ENCODE measurements at places on chromosomes 13 and 19.

- no peak for DNase-seq
Observed at GRCh38 chr19:16882146-16882545, 6.7 kb upstream of the F2RL3 start.

GRCh38 chr13:48838193-48838973 is 137.3 kb upstream of the FNDC3A start:
- DNase-seq = no peak

DNA sequence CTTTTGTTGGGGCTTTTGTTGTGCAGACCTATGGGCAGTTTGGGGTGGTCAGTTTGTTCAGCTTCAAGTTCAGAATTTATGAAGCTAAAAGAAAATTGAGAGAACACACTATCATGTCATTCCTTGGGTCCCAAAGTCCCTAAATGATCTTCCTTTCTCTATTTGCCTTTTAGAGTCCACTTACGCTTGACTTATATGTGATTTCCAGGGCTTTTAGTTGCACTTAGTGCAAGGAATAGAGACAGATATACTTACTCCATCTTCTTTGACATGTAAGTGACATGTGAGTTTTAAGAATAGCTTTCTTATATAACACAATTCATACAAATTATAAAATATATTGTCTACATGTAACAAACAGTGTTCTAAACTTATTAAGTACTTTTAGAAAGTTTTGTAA is 660.1 kb upstream of the SLITRK1 start:
- DNase-seq = no peak

GRCh38 chr13:89212186-89212585 is 1541.0 kb downstream of the SLITRK5 start:
- DNase-seq = no peak

GRCh38 chr19:16368385-16369305 is 44.0 kb downstream of the KLF2 start:
- no peak for DNase-seq

DNA sequence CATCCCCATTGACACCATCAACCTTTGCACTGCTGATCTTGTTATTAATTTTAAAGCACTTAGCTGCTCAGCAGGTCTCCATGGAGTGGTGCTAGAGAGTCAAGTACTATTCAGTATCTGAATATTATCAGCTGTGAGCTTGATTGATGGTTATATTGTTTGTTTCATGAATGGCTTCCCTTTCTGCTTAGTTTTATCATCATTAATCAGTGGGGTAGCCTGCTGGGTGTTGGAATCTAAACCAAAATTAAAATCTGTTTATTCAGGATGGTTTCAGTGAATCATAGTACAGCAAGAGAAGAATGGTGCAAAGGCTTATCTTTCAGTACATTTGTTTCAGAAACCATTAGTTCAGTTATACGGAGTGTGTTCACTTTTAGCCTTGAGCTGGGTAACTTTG is 42.5 kb upstream of the SCEL start:
- DNase-seq = peak; percentile 14

DNA sequence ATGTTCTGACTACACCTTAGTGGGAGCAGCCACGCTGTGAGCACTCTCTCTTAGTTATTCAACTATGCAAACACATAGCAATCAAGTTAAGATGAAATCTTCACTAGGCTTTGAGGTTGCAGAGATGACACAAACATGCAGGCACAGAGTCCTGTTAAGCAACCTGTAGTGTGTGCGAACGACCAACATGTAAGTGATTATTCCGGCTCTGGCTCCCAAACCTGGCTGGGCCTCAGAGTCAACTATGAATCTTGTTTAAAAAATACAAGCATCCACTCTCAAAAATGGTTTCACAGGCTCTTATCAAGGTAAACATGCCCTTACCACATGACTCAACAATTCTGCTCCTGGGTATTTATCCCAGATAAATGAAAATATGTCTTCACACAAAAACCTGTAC is 91.4 kb downstream of the IRS2 start:
- DNase-seq = no peak

DNA sequence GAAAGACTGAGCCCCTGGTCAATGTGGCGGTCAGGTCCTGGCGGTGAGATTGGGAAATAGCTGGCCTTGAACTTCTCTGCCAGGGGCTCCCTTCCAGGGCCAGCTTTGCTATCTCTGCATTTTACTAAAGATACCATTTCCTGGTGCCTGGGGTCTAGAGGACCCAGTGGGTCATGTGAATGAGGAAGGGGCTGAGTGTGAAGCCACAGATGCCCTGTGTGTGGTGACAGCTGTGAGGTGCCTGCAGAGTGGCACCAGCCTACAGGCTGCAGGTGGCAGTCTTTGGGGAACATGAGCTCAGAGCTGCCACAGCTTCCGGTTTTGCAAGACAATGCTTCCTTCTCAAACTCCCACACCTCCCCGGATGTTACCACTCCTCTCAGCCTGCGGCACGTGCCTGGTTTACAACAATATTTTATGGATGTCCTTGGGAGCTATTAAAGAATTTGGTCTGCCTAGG is 5.2 kb upstream of the MLNR start:
- no peak for DNase-seq

GRCh38 chr13:72820898-72821279 is 39.0 kb downstream of the PIBF1 start:
- DNase-seq = no peak

GRCh38 chr13:40175639-40176038 is 490.8 kb downstream of the FOXO1 start:
- DNase-seq = no peak

DNA sequence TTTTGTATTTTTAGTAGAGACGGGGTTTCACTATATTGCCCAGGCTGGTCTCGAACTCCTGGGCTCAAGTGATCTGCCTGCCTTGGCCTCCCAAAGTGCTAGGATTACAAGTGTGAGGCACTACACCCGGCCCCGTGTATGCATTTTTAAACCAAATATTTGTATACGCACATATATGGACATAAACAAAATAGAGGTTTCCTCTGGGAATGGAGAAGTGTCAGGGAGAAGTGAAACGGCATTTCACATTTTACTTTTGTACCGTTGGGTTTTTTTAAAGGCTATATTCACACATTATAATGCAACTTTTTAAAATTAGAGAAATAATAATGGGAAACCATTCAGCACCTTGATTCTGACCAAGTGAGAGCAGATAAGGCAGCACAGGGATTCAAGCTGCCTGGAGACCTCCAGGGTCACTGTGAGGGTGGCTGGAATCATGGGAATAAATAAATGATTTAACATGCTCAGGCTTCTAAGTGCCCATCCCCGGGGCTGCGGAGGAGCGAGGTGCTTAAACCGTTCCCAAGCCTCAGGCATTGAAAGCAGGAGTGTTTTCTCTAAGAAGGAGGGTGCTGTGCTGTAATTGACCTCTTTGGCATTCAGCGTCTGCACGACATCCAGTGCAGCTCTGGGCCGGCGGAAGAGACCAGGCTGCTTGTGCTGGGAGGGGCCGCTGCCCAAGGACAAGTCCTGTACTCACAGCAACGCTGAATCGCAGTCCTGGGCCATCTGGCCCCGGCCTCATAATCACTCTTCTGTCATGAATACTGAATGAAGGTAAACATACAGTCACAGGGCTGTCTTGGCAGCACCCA is 24.7 kb downstream of the GPR42 start:
- no peak for DNase-seq

GRCh38 chr19:6228551-6229215 is 51.1 kb downstream of the MLLT1 start:
- no peak for DNase-seq

GRCh38 chr13:28872427-28873176 is 52.5 kb downstream of the MTUS2 start:
- no peak for DNase-seq

DNA sequence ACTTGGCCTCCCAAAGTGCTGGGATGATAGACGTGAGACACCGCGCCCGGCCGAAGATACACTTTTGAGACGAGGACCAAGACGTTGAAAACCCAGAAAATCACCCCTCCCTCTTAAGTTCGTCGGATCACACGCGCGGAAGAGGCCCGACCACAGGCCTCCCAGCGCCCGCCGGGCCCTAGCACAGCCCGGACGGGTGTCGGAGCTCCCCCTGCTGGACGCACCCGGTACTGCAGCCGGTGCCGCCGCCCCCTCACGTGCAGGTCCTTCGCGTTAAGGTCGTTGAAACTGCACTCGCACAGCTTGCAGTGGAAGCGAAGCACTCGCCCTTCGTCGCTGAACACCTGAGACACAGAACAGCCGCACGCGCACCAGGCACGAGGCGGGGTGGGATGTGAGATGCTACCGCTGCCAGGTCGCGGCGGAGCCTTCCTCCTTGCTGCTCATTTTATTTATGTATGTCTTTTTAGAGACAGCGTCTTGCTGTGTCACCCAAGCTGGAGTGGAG is 35.7 kb upstream of the MATK start:
- DNase-seq = peak; percentile 30

DNA sequence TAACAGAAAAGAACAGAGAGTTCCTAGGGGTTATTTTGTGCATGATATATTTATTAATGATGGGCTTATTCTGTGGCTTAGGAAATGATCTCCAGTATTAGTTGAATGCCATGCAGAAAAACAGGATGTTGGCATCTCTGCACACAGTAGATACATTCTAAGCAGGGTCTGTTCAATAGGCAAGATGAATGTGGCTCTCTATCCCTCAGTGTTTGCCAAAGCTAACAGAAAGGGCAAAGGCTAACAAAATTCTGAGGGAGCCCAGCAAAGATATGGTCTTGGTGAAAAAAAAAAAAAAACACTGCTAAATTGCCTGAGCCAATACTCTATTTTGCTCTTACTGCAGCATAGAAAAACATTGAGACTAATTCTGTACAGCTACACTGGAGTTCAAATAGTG is 1095.8 kb downstream of the UQCRFS1 start:
- DNase-seq = no peak

DNA sequence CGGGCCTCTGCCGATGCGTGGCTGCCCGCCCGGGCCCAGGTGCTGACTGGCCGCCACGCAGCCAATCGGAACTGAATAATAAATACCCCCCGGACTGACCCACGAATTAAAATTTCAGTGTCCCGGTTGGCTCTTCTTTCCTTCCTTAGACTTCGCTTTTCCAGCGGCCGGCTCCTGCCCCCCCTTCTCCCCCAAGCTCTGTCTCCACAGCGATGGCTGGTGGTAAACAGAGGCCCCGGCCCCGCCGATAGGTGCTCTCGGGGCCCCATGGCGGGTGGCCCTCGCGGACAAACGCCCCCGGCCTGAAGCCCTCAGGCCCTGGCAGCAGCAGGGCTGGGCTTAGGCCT is 2.6 kb downstream of the ZBTB7A start:
- DNase-seq = peak; percentile 31

DNA sequence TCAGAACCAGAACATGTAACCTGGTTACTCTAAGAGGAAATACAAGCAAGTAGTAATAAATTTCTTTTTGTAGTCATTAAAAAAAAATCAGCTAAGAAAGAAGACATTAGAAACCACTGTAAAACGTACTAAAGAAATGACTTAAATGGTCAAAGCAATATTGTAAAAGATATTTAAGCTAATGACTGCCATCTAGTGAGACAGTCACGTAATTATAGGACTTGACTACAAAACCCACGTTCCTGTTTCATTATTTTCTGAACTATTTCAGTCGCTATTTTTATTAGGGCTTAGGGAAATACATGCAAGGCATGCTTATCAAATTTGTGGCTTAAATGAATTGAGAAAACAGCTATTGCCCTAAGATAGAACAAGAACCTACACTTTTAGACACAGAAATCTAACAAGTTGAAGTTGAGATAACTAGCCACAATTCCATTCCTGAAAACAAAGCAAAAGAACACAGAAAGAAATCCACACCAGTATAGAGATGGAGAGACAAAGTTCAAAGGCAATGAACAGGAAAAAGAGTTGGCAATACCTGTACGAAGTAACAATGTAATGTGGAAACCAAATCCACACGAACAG is 17.9 kb downstream of the ALG5 start:
- no peak for DNase-seq

DNA sequence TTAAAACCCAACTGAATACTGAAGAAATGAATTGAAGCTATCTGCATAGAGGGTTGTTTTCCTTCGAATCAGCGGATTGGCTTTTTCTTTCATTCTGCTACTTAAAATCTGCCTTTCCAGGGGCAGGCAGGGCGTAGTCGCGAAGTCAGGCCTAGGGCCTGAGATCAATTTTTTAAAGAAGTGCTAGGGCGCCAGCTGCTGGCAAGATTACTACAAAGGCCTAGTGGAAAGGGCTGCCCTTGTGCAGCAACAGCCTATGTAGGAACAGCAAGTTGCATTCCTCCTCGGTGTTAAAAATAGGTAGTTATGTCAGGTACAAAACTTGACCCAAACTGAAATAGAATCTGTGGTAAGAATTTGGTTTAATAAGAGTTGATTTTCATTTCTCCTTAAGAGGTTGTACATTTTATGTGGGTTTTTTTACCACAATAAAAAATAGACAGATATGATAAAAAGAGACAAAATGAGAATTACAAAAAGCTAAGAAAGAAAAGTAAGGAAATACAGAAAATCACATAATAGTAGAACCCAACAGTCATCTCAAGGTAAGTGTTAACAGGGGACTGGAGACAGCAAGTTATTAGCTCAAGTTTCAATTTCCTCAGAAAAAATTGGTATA is 9.5 kb upstream of the URAD start:
- DNase-seq = peak; percentile 12
